Activated T-cell treated with anti-CD3 and anti-CD28 coated beads, Interleukin-2, amount 50 U/mL, for 1 hour (primary cell): ENCODE measurements at places on chromosomes 16 and 17.

GRCh38 chr16:3118204-3118790 lies 5.9 kb downstream of the ZNF205 start:
- no peak for DNase-seq

GRCh38 chr17:47254403-47254943 lies 846 bp downstream of the ITGB3 start:
- DNase-seq = no peak

DNA sequence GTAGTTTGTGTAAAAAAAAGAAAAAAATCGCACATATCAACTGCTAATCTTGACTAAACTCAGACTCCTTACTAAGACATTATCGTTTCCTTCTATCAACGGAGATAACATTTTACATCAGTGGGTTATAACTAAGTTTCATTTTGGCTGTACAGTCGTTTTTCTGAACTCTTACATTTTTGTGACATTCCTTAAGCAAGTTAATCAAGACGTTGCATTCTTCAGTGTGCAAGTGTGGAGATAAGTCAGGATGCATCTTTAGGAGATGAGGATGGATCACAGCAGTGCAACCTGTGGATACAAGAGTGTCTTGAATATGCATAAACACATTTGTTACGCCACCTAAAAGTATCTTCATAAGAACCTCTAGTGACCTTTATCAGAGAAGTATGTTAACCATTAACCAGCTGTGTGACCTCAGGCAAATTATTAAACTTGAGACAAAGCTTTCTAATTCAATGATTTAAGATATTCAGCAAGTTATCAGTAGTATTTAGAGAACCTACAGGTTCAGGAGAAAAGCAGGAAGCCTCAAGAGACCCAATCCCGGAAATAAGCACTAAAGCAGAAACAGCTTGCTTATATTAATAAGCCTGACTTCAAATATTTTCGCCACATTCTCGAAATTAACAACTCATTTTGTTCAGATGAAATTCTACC lies 9.4 kb downstream of the CMC2 start:
- no peak for DNase-seq

- DNase-seq = no peak
Observed at GRCh38 chr17:77516902-77517301, 376.1 kb downstream of the SEC14L1 start.

GRCh38 chr16:85800321-85800669 lies 800 bp downstream of the COX4I1 start:
- DNase-seq = no peak

- no peak for DNase-seq
Observed at GRCh38 chr17:20955427-20956323, 87.1 kb downstream of the USP22 start.

GRCh38 chr16:71515026-71515425 lies 11.2 kb upstream of the CHST4 start:
- no peak for DNase-seq

GRCh38 chr17:81909966-81910839 lies 996 bp downstream of the PCYT2 start:
- DNase-seq = no peak

- DNase-seq = no peak
Observed at GRCh38 chr17:64315032-64315490, 52.0 kb upstream of the TEX2 start.

- no peak for DNase-seq
Observed at GRCh38 chr17:76086384-76086783, 7.4 kb downstream of the ZACN start.

- no peak for DNase-seq
Observed at GRCh38 chr17:2387086-2388019, 13.5 kb downstream of the MNT start.

DNA sequence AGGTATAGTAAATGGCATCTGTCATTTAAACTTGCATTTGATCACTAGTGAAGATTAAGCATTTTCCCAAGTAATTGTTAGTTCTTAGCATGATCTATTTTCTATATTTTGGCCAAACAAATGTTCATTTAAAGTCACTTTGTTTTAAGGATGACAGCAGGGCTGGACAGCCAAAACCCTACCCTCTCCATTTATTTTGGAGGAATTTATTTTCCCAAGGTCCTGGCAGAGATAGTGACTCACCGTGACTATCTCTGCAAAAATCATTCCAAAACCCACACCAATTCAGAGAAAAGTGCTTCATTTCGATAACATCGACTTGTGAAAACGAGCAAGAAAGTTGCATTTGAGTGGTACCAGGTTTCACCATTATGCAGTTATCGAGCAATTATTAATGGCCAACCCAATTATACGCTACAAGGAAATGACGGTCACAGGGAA lies 665 bp upstream of the AKAP1 start:
- DNase-seq = no peak
